ENCODE measurements at places on chromosomes 2 and 18.

- DNase-seq = no peak
Observed at GRCh38 chr2:735670-736218, 58.5 kb upstream of the TMEM18 start.

- DNase-seq = no peak
Observed at GRCh38 chr2:197801033-197801432, 3.4 kb upstream of the PLCL1 start.

GRCh38 chr18:70421471-70422390 lies 132.9 kb downstream of the SOCS6 start:
- no peak for DNase-seq

- no peak for DNase-seq
Observed at GRCh38 chr18:48665654-48666053, 126.8 kb downstream of the CTIF start.

DNA sequence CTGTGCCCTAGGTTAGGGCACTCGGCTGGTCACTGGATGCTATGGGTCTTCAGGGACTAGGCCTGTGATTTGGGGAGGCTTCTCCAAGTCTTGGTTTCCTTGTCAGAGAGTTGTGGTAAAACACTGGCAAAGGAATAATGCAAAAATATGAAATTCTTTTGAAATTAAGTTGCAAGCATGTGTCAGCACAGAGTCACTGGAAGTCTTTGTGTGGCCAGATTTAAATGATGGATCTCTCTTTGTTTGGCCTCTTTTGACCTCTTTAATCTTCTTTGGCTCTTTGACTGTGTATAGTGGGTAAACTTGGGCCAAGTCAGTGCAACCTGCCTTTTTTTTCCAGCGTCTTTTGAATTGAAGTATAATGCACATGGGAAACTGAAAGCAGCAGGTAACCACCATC lies 12.1 kb downstream of the HK2 start:
- no peak for DNase-seq

Measured in stimulated activated CD8-positive, alpha-beta memory T cell treated with anti-CD3 and anti-CD28 coated beads, Interleukin-2, amount 100 ng/mL, for 48 hours (primary cell).